ENCODE measurements at places on chromosomes 16 and 17. TPM values are rescaled to one million over a fixed set of nuclear protein-coding genes. Genes with fewer than 3 reads are reported as not detected.

Gene TBC1D3G
- total RNA-seq, result not detected

Gene GAS2L2
- total RNA-seq, result not detected

Gene MT1G
- total RNA-seq, result 114 TPM

Gene CCL1
- total RNA-seq, result not detected

Gene SLC5A2
- total RNA-seq, result not detected

Gene GLIS2
- 1.1 TPM for total RNA-seq

Gene RNU2-1
- total RNA-seq, result not detected

Gene ITGAL
- 1.8 TPM for total RNA-seq

Gene SLC9A5
- 1.4 TPM for total RNA-seq

DNA sequence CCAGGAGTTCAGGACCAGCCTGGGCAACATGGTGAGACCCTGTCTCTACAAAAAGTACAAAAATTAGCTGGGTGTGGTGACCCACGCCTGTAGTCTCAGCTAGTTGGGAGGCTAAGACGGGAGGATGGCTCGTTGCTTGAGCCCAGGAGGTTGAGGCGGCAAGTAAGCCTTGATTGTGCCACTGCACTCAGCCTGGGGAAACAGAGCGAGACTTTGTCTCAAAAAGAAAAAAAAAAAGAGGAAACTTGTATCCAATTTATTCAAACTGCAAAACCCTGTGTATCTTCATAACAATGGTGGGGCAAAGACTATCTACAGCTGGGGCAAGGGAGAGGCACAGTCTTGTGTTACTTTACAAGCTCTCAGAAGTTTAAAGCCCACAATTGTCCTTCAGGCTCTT, 21.5 kb downstream of the GRB7 start:
- DNase-seq, result no peak

- no peak for DNase-seq
These were observed 60.4 kb downstream of the PGS1 start for GRCh38 chr17:78438694-78439325.

GRCh38 chr16:84156342-84156784, 11.3 kb downstream of the DNAAF1 start:
- DNase-seq, result no peak

DNA sequence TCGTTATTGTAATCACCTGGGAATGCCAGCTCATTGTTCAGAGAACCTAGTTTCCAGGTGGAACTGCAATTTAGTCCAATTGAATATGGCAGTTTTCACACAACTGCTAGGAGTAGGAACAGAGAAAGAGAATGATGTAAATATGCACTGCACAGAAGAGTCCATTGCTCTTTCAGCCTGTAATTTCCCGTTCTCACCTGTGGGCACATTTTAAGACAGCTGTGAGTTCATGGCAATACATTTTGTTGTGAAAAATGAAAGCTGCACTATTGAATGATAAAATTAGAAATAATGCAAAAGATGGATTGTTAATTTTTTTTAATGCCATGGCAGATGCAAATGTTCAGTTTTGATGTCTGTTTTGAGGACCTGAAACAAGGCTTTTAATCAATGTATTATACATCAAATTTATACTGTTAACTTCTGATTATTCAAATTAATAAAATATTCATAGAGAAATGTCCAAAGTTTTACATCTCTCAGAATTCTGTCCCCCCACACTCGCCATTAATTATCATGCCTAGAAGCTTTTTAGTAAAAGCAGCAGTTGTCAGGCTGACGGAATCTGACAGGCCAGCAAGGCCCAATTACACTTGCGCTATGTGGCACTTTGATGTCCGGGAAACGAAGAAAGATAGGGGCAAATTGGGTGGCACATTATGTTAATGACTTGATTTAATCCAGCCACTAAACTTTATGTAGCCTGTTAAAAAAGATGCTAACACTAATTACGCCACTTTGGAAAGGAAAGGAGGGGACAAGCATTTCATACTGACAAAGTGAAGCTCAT, 72.2 kb downstream of the RPGRIP1L start:
- no peak for DNase-seq

- peak; percentile 56 for DNase-seq
These were observed 8.7 kb downstream of the ABI3 start for GRCh38 chr17:49218941-49219913.

DNA sequence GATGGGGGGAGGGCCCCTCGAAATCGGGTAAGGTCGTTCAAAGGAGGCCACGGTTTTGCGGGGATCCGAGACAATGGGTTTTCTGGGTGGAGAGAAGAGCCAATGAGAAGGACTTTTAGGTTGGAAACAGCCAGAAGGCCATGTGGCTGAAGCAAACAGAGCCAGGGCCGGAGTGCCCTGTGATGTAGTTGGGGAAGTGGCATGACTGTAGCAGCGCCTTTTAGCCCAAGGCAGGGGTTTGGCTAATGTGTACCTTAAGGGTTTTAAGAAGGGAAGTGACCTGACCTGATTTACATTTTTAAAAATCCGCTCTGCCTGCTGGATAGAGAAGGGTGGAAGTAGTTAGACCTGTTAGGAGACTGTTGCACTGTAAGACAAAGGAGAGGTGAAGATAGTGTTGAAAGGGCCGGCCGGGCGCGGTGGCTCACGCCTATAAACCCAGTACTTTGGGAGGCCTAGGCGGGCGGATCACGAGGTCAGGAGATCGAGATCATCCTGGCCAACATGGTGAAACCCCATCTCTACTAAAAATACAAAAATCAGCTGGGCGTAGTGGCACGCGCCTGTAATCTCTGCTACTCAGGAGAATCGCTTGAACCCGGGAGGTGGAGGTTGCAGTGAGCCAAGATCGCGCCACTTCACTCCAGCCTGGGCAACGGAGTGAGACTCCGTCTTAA, 1.0 kb downstream of the LYRM1 start:
- DNase-seq, result peak; percentile 55

GRCh38 chr16:77838597-77839255, 50.4 kb downstream of the VAT1L start:
- no peak for DNase-seq

GRCh38 chr17:16569358-16569712, 331 bp upstream of the ZNF287 start:
- no peak for DNase-seq

- no peak for DNase-seq
These were observed 33.0 kb downstream of the COX11 start for GRCh38 chr17:54935471-54935870.

- no peak for DNase-seq
These were observed 15.9 kb downstream of the TBX2 start for GRCh38 chr17:61415374-61416210.

- no peak for DNase-seq
These were observed 30.1 kb downstream of the CHP2 start for GRCh38 chr16:23784811-23785447.

DNA sequence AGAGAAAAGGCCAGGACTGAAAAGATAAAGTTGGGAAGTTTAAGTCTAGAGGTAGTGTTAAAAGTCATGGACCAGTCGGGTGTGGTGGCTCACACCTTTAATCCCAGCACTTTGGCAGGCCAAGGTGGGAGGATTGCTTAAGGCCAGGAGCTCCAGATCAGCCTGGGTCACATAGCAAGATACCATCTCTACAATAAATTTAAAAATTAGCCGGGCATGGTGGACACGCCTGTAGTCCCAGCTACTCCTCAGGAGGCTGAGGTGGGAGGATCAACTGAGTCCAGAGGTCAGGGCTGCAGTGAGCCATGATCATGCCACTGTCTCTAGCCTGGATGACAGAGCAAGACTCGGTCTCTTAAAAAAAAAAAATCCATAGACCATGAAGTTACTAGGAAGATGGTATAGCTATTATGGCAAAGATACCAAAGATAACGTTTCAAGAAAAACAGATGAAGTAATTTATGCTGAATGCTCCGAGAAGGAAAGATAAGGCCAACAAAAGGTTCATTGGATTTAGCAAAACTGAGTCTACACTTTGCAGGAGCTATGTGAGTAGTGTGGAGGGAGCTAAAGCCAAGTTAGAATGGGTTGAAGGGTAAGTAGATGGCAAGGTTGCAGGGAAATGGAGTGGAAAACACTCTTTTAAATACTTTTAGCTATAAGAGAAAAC, 11.7 kb downstream of the TRIM37 start:
- no peak for DNase-seq

DNA sequence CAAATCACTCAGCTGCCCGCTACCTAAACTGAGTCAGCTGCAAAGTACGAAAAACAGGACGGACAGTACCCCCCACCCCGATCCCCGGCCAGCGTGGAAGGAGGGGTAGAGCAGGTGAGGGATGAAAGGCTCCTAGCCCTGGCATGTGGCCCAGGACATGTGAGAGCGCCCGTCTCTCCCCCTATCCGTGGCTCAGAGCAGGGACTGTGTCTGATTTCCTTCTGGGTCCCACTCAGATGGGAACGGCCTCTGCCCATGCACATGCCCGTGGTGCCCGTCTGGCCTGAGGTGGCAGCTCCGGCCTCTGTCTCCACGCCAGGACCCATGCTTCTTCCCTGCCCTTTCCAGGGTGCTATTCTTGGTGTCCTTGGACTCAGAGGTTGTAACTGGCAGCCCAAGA, 30.2 kb upstream of the RASD1 start:
- no peak for DNase-seq

DNA sequence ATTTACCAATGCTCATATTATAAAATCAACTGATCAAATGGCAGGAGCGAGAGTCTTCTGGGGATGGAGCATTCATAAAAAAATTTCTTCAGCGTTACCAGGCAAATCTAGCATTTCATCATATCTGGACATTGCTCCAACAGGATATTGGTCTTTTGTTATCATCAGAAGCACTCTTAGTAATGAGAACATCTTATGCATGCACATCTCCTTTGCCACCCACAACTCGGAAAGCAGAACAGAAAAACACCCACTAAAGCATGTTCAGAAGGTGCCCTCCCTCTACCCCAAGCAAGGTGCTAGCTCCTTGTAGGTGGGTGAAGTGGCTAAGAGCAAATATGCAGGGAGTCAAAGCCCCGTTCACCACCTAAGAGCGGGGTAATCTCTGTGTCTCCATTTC, 18.9 kb downstream of the ARHGAP17 start:
- DNase-seq, result no peak

GRCh38 chr16:70160821-70161220, 12.8 kb upstream of the CLEC18C start:
- no peak for DNase-seq

- DNase-seq, result no peak
These were observed 122.2 kb downstream of the IRX5 start for GRCh38 chr16:55052741-55053415.

GRCh38 chr17:49555495-49556222, 20.0 kb upstream of the NXPH3 start:
- no peak for DNase-seq

DNA sequence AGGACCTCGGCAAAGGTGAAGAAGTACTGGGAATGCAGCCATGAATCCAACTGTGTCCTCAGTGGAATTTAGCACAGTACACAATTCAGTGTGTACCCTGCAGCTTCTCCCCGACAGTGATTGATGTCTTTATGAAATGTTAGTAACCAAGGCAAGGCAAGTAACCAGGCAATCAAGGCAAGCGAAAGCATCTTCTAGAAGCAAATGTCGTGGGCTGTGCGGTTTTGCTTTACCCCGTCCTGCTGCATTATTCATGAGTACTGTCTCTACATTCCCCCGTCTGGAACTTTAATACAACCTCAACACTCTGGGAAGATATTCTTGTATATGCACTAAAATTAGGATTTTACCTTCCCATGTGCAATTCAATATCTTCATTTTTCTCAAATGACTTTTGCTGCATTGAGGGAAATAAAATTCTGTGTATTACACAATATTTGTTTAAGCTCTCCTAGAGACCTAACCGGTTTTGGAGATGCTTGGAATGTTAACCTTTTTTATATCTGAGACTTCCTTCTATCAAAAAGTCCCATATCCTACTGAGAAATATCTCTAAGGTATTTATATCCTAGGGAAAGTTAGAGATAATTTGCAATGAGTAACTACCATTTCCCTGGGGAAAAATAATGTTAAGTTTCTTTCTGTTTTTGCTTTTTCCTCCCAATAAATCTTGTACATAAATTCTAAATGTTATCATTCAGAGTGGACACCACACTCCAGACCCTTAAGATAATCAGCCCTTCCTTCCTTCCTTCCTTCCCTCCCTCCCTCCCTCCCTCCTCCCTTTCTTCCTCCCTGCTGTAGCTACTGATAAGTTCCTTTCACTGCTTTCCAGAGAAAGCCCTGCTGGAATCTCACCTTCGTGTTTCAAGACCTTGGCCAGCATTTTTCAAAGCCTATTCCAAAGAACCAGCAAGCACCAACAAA, 51.9 kb upstream of the ADORA2B start:
- DNase-seq, result no peak

DNA sequence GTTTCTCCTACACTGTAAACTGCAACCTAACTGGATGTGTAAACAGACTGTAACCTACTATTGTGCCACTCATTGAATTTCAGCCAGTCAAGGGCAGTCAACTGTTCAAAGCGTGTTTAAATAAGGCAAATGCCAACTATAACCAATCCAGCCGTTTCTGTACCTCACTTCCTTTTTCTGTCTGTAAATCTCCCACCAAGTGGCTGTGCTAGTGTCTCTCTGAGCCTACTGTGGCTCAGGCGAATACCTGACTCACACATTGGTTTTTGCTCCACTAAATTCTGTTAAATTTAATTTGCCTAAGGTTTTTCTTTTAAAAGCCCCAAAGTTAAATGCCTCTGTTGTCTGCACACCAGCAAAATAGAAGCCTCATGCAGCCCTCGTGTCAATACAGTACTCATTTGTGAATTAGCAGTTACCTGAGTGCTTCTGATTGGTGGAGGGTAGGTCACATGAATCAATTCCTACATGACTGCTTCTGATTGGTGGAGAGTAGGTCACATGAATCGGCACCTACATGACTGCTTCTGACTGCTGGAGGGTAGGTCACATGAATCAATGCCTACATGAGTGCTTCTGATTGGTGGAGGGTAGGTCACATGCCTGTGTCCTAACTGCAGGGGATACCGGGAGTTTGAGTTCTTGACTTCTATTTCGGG, 31.1 kb upstream of the CCR7 start:
- no peak for DNase-seq

- no peak for DNase-seq
These were observed 707.4 kb downstream of the MAF start for GRCh38 chr16:78892951-78893733.

DNA sequence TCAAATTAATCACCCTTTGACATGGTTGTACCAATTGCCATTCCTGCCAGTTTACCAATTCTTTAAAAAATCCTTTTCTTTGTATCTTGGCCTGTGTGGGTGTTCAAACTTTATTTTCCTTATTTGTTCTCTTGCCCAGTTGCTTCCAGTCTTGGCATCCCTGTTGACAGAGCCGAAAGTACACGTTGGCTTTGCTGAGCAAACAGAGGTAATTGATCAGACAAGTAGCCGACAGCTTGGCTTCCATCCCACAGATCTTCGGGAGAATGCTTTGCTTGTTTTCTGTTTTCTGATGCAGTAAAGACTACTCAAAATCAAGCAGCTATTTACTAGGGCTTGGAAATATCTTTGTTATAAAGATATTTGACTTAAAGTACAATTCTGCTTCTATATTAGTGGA, 506.8 kb upstream of the SALL1 start:
- DNase-seq, result no peak

- DNase-seq, result peak; percentile 37
These were observed 12.8 kb upstream of the GNG13 start for GRCh38 chr16:813204-813915.

All from transverse colon (tissue), 4 donors.